Posterior cingulate gyrus (tissue), 11 donors: ENCODE measurements at places on chromosomes 7 and 10.

DNA sequence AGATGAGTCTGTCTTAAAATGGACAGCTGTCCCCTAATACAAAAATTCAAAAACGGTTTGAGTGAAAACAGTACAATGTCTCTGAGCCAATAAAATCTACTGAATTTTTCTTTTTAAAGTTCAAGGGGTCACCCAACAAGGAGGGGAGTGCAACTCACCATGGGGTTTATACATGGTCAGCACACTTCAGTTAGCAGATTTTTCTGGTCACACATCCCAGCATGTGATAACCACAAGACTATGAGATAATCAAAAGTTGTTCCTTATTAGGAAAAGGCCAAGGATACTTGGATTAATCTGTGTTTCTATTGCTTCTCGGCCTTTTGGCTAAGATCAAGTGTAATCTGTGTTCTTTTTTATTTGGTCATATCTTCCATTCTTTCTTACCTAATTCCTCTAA lies 31.6 kb downstream of the ABCB5 start:
- no peak for DNase-seq

DNA sequence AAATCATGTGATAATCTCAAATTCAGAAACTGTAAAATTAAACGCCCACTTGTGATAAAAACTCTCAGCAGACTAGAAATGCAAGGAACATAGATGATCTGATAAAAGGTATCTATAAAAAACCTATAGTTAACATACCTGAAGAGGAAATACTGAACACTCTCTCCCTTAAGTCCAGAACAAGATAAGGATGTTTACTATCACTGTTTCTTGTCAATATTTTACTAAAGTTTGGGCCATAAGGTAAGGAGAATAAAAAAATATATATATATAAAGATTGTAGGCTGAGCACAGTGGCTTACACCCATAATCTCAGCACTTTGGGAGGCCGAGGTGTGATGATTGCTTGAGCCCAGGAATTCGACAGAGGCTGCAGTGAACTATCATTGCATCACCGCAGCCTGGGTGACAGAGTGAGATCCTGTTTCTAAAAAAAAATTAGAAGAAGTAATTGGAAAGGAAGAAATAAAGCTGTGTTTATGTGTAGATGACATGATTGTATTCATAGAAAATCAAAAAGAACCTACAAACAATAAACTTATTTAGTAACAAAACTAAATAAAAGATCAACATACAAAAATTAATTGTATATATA lies 28.4 kb downstream of the MPLKIP start:
- DNase-seq, result no peak

GRCh38 chr7:18434171-18434570 lies 61.4 kb upstream of the HDAC9 start:
- DNase-seq, result no peak

DNA sequence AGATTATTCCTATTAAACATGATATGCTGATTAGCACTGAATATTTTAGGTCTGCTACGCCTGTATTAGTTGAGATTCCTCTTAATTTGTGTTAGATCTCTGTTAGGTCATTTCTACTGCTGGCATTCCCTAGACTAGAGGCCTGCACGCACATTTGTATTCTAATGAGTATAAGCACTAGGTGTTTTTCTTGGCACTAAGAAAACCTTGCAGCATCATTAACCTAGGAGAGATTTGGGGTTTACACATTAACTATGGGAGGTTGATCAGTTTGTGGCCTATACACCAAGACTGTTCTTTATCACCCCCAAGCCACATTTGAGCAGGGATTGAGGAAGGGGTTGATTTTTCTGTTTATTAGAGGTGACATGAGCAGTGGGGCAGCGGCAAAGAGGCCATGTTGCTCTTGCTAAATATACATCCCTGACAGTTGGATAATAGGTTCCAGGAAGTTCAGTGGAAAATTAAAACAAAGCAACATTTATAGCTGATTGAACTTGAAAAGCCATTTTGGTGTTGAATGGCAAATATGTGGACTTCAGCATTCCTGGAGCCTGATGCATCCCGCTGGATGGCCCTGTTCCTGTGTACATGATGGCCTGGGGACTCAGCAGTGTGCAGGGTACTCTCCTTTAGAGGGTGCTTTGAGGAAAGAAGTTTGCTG lies 65.2 kb downstream of the GBF1 start:
- no peak for DNase-seq

DNA sequence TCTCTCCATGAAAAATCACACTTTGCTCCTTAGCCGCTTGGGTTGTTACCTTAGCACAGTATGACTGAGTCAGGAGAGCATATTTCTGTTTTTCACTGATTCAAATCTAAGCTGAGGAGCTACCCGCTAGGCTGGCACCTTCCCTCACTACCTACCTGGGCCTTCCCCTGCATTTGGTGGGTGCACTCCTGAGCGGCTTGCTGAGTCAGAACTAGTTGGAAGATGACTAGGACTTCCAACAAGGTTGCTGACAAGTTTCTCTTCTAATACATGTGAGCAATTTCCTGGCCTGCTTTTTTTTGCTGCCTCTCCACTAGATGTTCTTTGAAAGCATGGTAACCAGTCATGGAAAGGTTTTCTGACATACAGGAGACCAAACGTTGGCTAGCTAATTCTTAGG lies 43.8 kb upstream of the SEC61G start:
- no peak for DNase-seq

- no peak for DNase-seq
Measured at GRCh38 chr7:31892099-31892829, 177.9 kb downstream of the PDE1C start.

DNA sequence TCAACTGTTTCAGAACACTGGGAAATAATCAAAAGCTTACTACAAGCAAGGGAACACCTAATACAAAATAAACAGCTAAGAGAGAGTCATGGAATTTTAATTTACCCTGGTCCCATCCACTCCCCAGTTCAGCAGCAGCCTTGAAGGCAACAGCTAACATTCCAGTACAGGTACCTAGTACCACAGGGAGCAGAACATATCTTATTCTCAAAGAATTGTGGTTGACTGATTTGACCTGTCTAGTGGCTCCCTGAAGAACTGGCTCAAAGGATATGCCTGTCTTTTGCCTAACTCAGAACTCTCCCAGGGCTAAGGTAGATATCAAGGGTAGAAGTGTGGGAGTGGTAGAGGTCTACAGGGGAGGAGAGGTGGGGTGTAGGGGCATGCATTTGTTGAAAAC lies 32.3 kb downstream of the SMURF1 start:
- no peak for DNase-seq

DNA sequence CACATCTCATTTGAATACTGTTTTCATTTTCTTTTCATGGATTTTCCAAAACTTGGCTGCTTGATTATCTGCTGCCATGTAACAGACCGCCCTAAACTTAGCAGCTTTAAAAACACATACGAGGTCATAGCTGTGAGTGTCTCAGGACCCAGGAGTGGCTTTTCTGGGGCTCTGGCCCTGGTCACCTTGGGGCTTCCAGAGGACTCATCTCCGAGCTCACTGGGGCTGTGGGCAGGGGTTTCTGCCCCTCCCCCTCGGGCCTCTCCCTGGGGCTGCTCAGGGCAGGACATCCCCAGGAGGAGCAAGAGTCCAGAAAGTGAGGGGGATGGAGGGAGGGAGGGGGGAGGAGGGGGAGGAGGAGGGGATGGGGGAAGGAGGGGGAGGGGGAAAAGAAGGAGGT lies 77.0 kb downstream of the NKX6-2 start:
- DNase-seq, result no peak

GRCh38 chr10:50431791-50432190 lies 180.5 kb upstream of the ASAH2 start:
- DNase-seq, result no peak

DNA sequence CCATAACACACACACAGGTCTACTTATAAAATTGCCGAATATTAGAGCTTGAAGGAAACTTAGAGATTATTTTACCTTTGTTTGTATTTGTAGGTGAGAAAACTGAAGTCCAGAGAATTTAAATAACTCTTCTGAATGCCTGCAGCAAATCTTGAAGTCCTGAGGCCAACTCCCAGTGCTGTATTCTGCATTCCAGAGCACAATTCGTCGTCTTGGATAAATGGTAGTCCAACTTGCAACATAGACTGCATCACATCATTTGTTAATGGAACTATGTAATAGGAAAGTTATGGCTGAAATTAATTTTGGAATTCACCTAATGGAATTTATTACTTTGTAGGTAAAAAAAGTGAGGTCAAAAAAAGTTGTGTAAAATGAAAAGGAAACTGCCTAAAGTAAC lies 37.3 kb upstream of the SEMA3D start:
- no peak for DNase-seq
